Astrocyte (in vitro differentiated cells and primary cell): ENCODE measurements at places on chromosomes 7 and 10. TPM values are rescaled to one million over a fixed set of nuclear protein-coding genes. Genes with fewer than 3 reads are reported as not detected.
A peak's percentile ranks its signal among the peaks of the same experiment; 100 is the strongest.

DNA sequence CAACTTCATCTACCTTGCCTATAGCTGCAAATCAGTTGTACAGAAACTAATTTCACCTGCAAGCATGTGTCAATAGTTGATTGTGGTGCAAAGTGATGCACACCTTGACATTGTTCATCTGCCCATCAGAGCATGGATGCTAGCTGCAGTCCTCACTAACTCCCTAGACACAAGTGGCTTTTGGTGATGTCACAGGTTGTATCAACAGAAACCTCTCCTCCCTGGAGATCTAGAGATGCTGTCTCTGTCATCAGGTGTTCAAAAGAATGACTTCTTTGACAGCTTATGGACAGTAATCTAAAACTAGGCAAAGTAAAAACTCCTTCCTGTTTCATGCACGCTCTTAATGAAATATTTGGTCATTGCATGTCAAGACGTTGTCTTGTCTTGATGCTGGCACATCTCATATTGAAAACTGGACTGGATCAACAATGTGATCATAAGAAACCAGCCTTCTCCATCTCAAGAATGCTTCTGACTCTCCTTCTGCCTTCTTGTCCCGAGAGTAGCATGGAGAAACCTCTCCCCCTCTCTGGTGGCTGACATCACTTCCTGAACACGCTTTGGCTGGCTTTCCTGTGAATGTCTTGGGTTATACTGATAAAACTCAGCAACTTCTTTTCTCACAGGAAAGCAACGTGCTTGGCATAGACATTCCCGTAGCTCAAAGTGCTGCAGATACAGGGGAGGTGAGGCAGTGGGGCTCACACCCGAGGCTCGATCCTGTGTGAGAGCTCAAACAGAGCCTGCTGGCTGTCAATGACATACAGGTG, 176.2 kb upstream of the CDCA7L start:
- no peak overlapping the region for H3K4me3 ChIP-seq
- DNase-seq: no peak
- no peaks in the 10 kb centered on the region for H3K36me3 ChIP-seq
- H3K27ac ChIP-seq: no peak overlapping the region
- no peaks in the 10 kb centered on the region for H3K4me1 ChIP-seq

Gene GPR37
- 9.0 and 9.8 TPM in 2 replicates for total RNA-seq

DNA sequence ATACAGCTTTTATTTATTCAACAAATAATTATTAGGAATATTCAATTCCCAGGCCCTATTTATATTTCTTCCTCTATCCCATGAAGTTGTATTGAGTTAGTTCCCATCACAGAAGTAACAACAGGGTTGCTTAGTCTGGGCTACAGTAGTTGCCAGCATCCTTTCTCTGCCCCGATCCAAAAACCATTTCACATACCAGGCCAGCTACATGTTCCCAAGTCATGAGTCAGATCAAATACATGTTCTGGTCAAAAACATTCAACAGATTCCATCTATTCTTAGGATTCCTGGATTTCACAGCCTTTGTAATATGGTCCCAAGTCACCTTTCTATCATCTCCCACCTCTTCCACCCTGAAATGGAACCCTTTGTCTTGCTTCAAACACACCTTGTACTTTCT, 91.6 kb downstream of the RAB11FIP2 start:
- DNase-seq: peak; percentile 4
- no peak overlapping the region for H3K4me3 ChIP-seq
- no peak overlapping the region for H3K27ac ChIP-seq
- peaks cover under 1% of the 10 kb centered on the region for H3K4me1 ChIP-seq

- no peak overlapping the region for H3K4me3 ChIP-seq
- H3K36me3 ChIP-seq: no peaks in the 10 kb centered on the region
- H3K4me1 ChIP-seq: no peaks in the 10 kb centered on the region
These were observed 98.8 kb downstream of the CACNB2 start for GRCh38 chr10:18238870-18239485.

DNA sequence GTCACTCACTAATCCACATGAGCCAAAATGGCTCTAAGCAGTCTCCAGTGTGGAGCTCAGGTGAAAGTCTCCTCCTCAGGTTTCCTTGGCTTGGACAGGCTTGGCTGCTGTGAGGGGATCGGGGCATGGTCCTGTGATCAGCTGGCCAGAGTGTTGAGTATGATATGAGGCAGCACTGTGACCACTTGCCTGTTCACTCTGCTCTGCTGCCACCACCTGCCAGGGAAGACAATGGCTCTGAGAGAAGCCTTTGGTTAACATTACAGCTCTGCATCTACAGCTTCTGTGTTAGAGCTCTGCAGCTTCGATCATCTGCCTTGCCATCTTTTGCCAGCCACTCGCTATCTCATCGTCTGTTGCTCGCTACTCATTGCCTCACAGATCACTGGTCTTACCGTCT, 20.1 kb upstream of the PTN start:
- no peak for DNase-seq
- no peak overlapping the region for H3K4me3 ChIP-seq
- H3K4me1 ChIP-seq: no peaks in the 10 kb centered on the region

DNA sequence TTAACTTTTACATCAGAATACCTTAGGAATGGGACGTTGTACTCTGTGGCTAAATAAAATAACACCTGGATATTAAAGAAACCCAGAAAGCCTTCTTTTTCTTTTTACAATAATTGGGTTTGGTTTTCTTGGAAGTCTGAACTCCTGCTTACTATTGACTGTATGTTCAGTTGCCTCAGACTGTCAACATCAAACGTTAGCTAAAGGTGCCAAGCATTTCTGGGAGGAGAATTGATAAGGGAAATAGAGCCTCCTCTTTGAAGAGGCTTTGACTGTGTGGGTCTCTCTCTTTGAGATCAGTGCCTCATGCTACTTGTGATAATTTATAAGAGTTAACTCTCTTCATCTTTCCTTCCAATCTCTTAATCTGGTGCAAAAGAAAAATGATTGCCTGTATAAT, 224.7 kb upstream of the BMPER start:
- no peaks in the 10 kb centered on the region for H3K36me3 ChIP-seq
- no peaks in the 10 kb centered on the region for H3K27me3 ChIP-seq
- no peaks in the 10 kb centered on the region for H3K4me1 ChIP-seq
- no peak overlapping the region for H3K4me3 ChIP-seq
- H3K27ac ChIP-seq: no peak overlapping the region

DNA sequence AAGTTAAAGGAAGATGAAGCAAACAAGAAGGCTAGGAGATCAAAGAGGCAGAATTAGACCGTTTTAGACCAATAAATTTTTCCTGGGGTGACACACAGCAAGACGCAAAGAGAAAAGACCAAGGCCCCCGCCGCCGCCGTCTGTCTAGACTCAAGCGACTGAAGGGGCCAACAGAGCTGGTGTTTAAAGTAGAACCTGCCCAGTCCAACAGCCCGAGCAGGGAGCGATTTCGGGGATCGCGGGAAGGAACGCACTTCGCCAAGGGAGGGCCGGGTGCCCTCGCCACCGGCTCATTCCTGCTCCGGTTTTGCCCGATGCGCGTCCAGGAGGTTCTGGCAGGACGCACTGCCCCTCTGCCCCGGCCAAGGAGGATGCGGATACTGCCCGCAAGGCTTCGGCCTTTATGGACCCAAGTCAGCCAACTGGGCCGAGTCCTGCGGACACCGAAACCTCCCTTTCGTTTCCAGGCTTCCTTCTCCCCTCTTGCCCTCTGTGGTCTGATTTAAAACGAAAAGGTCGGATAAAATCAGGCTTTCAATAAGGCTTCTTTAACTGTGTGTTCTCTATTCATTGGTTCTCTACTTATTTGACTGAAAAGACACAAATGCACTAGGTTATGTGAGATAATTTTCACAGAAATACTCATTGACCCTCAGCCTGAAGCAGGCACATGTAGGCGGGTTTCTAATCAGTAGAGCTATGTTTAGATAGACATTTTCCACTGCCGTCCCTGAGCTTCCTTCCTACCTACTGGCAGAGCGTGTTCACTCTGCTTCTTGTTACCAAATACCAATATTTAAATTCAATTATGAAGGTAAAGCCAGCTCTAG, 2.2 kb upstream of the HOXA7 start:
- H3K27me3 ChIP-seq: peaks cover 92% of the 10 kb centered on the region
- peaks cover 3% of the 10 kb centered on the region for H3K4me1 ChIP-seq
- no peak for DNase-seq
- no peaks in the 10 kb centered on the region for H3K36me3 ChIP-seq
- H3K4me3 ChIP-seq: no peak overlapping the region
